A549 treated with RU486 at 1 μM for 4 hours (cell line): ENCODE measurements at places on chromosomes 12 and 14. TPM values are rescaled to one million over a fixed set of nuclear protein-coding genes. Genes with fewer than 3 reads are reported as not detected.

The ZFYVE26 gene
- total RNA-seq = 4.9 to 5.9 TPM (median 5.8 TPM) in 5 replicates

The PTCSC3 gene
- not detected in 5 replicates for total RNA-seq

The ARMH4 gene
- 0.30 to 0.99 TPM (median 0.55 TPM) in 5 replicates for total RNA-seq

The PRB2 gene
- total RNA-seq = not detected in 5 replicates

The TMEM132D gene
- total RNA-seq = not detected in 5 replicates

The CPNE6 gene
- total RNA-seq = not detected in 5 replicates

The DPPA3 gene
- not detected in 5 replicates for total RNA-seq

The SLCO1B3 gene
- total RNA-seq = 5.3 to 16.7 TPM (median 15.3 TPM) in 5 replicates

The KDM2B gene
- total RNA-seq = 18.4 to 24.1 TPM (median 22.3 TPM) in 5 replicates

The TAPBPL gene
- 2.2 to 5.2 TPM (median 3.7 TPM) in 5 replicates for total RNA-seq

The CCND2 gene
- total RNA-seq = not detected in 5 replicates

The RASSF9 gene
- 0.16 to 0.63 TPM (median 0.53 TPM) in 5 replicates for total RNA-seq

The KIF5A gene
- 0.14 to 0.27 TPM (median 0.24 TPM) in 5 replicates for total RNA-seq

The OR4E2 gene
- not detected in 5 replicates for total RNA-seq

The AICDA gene
- 0.08 to 0.17 TPM (median 0.09 TPM) in 3 of 5 replicates, not detected in the others for total RNA-seq

The BORCS5 gene
- total RNA-seq = 8.6 to 10.8 TPM (median 9.5 TPM) in 5 replicates

The GNB3 gene
- total RNA-seq = 1.0 to 3.0 TPM (median 1.9 TPM) in 5 replicates

The ZCRB1 gene
- total RNA-seq = 59.4 to 68.9 TPM (median 61.8 TPM) in 5 replicates

The KRT78 gene
- 0.08 TPM in 1 of 5 replicates, not detected in the others for total RNA-seq

The ABCC9 gene
- total RNA-seq = 0.02 TPM in 1 of 5 replicates, not detected in the others

The SLCO1C1 gene
- not detected in 5 replicates for total RNA-seq

The PCED1B gene
- total RNA-seq = 46.0 to 53.9 TPM (median 49.8 TPM) in 5 replicates

The IL22 gene
- total RNA-seq = not detected in 5 replicates

The MYO1H gene
- total RNA-seq = not detected in 5 replicates

The AGAP2 gene
- 0.10 to 0.16 TPM (median 0.13 TPM) in 5 replicates for total RNA-seq

The UNC79 gene
- total RNA-seq = 0.02 to 0.03 TPM in 2 of 5 replicates, not detected in the others

The SMIM41 gene
- not detected in 5 replicates for total RNA-seq

The MYF6 gene
- total RNA-seq = not detected in 5 replicates

The GLT1D1 gene
- not detected in 5 replicates for total RNA-seq

The RASSF8 gene
- 6.4 to 11.2 TPM (median 9.7 TPM) in 5 replicates for total RNA-seq

The KLRC2 gene
- 0.87 to 2.1 TPM (median 1.4 TPM) in 5 replicates for total RNA-seq

The MYF5 gene
- total RNA-seq = not detected in 5 replicates

The ASB2 gene
- total RNA-seq = 1.4 to 3.7 TPM (median 2.1 TPM) in 5 replicates

The ACYP1 gene
- 18.6 to 25.8 TPM (median 23.5 TPM) in 5 replicates for total RNA-seq

The FGF6 gene
- not detected in 5 replicates for total RNA-seq

The NTF3 gene
- total RNA-seq = not detected in 5 replicates

The TEX52 gene
- total RNA-seq = not detected in 5 replicates

The GALNT16 gene
- 2.2 to 4.3 TPM (median 3.8 TPM) in 5 replicates for total RNA-seq

The LTBR gene
- 154 to 212 TPM (median 188 TPM) in 5 replicates for total RNA-seq

The CDKN3 gene
- total RNA-seq = 77.0 to 85.7 TPM (median 79.5 TPM) in 5 replicates

The HSPB8 gene
- total RNA-seq = 13.0 to 20.4 TPM (median 16.5 TPM) in 5 replicates

The PLEKHG7 gene
- total RNA-seq = 0.10 TPM in 1 of 5 replicates, not detected in the others

The SLCO1B1 gene
- total RNA-seq = 0.22 to 0.70 TPM (median 0.42 TPM) in 5 replicates

The ATL1 gene
- 4.0 to 6.0 TPM (median 4.2 TPM) in 5 replicates for total RNA-seq
